ENCODE measurements at places on chromosomes 13 and 19.
A peak's percentile ranks its signal among the peaks of the same experiment; 100 is the strongest.

DNA sequence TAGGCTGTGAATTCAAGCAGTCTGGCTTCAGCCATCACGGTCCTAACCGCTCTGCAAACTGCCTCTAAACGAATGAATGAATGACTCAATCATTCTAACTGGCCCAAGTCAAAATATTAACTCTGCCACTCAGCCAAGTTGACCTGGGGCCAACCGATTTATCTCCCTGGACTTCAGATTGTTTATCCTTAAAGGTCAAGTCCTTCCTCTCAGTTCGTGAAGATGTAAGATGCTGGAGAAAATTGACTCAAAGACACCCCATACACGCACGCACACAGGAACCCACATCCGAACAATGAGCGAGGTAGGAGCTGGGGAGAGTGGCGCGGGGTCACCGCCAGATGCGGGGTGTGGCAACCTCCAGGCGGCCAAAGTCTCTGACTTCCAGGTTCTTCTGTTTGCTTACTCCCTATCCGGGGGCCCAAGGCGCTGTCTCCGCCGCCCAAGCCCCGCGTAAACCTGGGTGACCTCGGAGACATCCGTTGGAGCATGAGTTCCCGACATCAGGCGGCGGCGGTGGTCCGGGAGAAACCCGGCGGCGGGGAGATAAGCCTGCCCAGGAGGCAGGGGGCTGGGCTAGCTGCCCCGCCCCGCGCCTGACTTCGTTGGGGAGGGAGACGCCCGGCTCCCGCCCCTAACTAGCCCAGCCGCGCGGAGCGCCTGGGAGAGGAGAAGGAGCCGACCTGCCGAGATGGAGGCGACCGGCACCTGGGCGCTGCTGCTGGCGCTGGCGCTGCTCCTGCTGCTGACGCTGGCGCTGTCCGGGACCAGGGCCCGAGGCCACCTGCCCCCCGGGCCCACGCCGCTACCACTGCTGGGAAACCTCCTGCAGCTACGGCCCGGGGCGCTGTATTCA, at the start of gene CYP2S1:
Gene CYP2S1, plus strand, starts transcription at position 646 of the 856 bp plus-strand sequence. Its CDS starts 46 bp downstream, at position 692.
- peak; percentile 14 for DNase-seq

DNA sequence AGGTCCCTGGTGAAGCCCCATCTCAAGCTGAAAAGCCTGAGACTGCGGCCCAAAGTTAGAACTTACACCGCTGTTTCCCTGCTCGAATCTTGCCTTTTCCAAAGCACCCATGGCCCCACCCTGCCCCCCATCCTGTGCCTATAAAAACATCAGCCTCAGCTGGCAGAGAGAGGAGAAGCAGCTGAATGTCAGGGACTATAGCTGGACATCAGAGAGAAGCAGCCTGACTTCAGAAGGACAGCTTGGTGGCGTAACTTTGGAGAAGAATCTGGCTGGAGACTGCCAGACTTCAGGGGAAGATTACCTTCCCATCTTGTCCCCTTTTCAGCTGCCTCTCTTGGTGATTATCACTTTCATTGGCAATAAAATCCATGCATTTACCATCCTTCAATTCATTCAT, 9.3 kb upstream of the RCBTB2 start:
- no peak for DNase-seq

GRCh38 chr13:102020611-102021216, 381.1 kb downstream of the FGF14 start:
- no peak for DNase-seq

- no peak for DNase-seq
These were observed 78.2 kb downstream of the AKAP11 start for GRCh38 chr13:42350141-42350540.

- DNase-seq = no peak
These were observed 5.4 kb upstream of the CBY2 start for GRCh38 chr13:45696610-45697226.

GRCh38 chr13:95535243-95535642, 17.3 kb upstream of the CLDN10 start:
- DNase-seq = peak; percentile 92

- no peak for DNase-seq
These were observed 82.2 kb downstream of the ATP11A start for GRCh38 chr13:112771877-112772538.

Measured in fibroblast of lung (primary cell).